Non-pigmented ciliary epithelial cell (primary cell): ENCODE measurements at places on chromosomes 16 and 17.
A peak's percentile ranks its signal among the peaks of the same experiment; 100 is the strongest.

DNA sequence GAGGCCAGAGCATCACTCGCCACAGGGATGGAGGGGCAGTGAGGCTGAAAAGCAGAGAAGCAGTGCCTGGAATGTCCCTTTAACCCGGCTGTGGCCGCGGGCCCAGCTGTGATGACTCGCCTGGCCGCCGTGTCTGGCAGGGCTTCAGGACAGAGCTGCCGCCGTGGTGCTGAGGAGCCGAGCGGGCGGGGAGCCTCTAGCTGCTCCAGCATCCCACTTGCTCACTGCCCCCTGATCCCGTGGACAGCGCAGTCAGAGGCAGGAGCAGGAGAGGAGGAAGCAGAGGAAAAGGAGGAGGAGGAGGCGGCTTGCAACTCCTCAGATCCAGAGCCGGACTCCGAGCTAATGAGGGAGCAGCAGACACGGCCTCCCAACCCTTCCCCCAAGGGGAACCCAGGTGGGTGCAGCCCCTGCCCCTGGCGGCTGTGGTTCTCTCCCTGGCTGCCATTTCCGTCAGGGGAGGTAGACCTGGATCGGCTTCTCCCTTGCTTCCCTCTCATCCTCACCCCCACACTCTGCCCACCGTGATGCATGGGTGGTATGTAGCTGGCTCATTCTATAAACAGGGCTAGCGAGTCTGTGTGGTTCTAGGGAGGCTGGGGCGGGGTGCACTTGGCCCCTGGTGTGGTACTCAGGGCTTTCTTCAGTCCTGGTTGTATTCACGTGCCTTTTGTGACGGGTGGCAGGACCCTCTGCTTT, 165.7 kb downstream of the CMIP start:
- DNase-seq = no peak

DNA sequence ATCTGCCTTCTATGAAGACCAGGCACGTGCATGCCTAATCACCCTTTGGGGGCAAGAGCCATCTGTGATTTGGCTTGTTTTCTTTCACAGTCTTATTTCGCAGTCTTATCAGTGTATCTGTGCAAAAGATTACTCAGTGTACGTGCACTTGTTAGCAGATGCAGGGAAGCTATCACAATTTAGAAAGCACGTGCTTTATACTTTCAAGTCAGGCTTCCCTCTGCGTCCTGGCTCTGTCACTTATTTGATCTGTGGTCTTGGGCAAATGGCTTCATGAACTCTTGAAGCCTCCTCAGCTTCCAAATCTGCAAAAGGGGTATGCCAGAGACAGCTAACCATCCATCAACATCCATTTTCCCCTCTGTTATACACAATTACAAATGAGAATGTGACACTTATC, 246.4 kb downstream of the XYLT1 start:
- DNase-seq = no peak

DNA sequence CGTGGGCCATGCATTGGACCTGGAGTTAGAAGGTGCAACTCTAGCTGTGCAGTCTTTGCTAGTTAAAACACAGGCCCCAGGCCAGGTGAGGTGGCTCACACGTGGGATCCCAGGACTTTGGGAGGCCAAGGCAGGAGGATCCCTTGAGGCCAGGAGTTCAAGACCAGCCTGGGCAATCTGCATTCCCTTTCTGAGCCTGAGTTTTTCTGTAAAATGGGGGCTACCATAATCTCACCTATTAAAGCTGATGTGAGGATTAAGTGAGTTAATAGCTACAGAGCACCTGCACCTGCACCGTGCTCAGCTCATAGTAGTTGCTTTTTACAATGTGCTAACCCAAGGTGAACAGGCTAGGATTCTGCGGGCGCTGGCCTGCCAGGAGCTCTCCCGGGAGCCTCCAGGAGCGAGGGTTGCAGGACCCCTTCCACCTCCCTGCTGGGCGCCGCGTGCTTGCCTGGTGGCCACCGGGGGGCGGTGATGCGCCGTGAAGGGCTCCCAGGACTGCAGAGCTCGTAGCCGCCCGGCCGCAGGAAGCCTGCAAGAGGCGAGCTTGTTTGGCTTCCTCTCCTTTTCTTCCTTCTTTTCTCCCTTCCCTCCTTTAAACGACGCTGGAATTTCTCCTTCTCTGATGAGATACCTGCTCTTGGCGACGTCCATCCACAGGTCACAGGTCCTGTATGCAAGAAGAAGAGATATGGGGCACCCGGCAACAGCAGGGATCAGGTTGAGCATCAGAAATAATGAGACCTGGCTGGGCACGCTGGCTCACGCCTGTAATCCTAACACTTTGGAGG, 51.3 kb downstream of the ZFP90 start:
- peak; percentile 5 for DNase-seq

GRCh38 chr16:89314357-89314756, 96.9 kb downstream of the ZNF778 start:
- no peak for DNase-seq

DNA sequence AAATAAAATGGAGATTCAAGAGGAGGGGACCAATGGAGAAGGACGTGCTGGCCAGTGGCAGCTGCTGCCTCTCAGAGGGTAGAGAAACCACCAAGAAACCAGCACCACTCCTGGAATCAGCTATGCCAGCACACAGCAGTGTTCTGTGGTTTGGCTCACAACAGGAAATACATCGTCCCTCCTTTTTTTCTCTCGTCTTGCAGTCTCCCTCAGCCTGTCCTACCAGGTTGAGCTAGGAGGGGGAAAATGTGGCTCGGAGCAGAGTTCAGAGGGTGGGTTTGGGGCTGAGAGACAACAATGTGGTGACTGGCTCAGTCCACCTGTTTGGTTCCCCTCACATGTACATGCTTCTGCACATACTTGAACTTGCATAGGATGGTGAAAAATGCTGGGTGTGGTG, 19.9 kb upstream of the SLC16A5 start:
- no peak for DNase-seq

- DNase-seq = no peak
Observed at GRCh38 chr17:7562208-7562605, 488 bp downstream of the SENP3 start.

GRCh38 chr16:13999071-13999894, 71.8 kb upstream of the MRTFB start:
- DNase-seq = no peak

DNA sequence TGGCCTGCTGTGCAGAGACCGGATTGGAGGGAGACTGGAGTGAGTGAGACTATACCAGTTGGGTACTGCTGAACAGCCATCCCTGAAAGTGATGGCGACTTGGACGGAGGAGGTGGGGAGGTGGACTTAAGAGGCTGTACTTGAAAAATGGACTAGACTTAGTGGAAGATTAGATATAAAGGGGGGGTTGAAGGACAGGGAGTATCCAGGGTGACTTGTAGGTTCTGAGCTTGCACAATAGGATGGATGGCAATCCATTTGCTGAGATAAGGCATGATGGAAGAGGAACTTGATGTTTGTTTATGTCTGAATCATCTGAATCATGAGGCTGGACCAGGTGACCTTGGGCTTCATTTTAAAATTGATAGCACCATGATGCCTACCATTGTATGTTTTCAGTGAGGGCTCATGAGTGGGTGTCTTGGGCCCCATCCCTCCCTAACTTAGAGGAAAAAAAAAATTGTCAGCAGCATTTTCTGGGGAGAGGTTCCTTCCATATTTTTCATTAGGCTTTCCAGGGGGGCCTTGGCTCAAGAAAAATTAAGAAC, 41.2 kb downstream of the PRKCA start:
- DNase-seq = no peak

DNA sequence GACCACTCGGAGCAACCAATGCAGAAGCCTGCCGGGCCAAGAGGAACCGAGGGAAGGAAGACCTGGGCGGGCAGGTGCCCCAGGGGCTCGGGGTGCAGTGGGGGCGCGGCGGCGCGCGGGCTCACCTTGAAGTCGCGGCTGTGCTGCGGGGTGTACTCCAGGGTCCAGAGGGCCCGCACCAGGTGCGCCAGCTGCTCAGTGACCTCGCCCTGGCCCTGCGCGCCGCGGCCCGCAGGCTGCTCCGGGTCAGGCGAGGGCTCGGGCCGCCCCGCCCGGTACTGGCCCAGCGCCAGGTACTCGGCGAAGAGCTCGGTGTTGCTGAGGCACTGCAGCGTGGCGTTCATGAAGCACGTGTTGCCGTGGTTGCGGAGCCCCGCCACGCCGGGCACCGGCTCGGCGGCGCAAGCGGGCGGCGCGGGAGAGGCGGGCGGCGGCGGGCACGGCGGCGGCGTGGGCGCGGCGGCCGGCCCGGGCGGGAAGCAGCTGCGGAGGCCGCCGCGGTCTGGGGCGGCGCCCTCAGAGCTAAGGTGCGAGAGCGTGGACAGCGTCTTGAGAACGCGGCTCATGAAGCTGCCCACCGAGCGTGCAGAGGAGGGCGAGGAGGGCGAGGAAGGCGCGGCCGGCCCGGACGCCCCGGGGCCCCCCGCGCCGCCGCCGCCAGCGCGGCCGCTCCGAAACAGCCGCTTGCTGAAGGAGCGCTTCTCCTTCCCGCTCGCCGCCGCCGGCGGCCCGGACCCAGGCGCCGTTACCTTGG, 562 bp downstream of the USP31 start:
- DNase-seq = no peak

DNA sequence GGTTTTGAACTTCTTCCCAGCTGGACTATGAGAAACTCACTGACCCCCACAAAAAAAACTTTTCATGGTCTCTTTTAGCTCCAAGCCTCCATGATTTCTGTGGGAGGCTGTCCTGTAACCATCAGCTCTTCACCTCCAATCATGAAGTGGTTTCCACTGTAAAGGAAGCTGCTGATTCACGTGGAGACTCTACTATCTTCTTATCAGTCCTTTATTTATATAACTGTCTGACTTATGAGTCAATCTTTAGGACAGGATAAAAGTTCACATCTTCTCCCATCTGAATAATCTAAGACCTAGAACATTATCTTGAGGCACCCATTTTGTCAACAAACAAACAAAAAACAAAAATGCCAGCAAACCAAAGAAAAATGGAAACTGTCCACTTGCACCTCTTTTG, 409.9 kb downstream of the SLC39A11 start:
- no peak for DNase-seq

GRCh38 chr17:73481676-73482075, 162.6 kb downstream of the SDK2 start:
- DNase-seq = no peak

DNA sequence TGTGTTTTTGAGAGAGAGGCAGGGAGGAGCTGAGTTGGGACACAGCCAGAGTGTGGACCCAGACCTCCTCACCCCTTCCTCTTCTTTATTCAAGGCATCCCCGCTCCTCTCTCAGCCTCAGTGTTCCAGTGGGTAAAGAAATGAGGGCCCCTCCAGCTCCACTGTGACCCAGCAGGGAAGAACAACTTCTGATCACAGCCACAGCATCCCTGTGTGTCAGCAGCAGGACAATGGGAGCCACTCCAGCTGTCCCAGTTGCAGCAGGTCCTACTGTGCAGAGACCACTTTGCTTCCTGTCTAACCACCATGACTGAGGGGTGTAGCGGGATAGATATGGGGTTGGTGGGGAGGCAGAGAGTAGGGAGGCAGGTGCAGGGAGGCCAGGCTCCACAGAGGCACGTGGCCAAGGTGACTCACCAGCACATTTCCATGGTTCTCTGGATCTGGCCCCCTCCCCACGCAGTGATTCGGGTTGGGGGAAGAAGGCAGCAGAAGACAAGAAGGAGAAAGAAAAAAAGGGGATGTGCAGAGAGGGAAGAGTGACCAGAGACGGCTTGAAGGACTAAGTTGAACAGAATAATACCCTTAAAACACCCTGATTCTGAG, 24.5 kb downstream of the PIK3R5 start:
- no peak for DNase-seq

DNA sequence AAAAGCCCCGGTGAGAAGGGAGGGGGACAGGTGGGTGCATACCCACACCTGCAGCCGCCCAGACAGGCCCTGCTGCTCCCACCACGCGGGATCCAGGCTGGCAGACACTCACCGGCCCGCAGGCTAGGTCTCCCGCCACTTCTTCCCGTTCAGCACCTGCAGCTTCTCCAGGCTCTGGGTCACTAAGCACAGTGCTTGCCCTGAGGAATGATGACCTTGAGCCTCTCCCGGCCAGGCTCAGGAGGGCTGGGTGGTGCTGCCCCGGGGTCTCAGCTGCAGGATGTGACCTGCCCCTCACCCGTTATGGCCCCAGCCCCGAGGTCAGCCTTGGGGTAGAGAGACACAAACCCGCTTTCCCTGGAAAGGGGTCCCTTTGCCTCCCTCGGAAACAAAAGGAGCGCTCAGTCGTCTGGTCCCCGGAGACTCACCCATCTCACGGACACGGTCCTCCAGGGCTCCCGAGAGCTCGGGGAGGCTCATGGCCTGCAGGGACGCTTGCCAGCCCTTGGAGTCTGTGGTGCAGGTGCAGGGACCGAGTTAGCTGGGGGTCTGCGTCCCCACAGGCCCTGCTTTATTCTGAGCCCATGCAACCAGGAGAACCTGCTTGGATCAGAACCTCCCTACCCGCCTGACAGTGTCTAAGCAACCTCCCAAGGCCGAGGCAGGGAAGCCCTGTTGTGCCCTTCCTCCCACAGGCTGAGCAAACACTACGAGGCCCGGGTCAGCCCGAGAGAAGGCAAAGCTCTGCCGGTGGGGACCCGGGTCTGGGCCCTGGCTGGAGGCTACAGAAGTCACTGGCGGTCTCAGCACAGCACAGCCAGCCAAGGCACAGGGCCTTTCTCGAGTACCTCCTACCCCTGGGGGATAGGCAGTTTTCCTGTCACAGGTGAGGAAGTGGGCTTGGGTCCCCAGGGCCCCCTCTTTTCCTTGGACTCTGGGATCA, 3.8 kb downstream of the NUDT16L1 start:
- no peak for DNase-seq

GRCh38 chr16:20674684-20675487, 22.6 kb downstream of the ACSM1 start:
- DNase-seq = no peak

GRCh38 chr17:45747911-45748310, 36.2 kb upstream of the CRHR1 start:
- no peak for DNase-seq

- DNase-seq = no peak
Observed at GRCh38 chr17:60231234-60231633, 81.5 kb downstream of the CA4 start.

- no peak for DNase-seq
Observed at GRCh38 chr16:46897471-46897870, 13.3 kb downstream of the GPT2 start.

- peak; percentile 30 for DNase-seq
Observed at GRCh38 chr17:68054296-68054900, 18.9 kb downstream of the KPNA2 start.

- DNase-seq = no peak
Observed at GRCh38 chr16:22217890-22218730, 12.0 kb downstream of the EEF2K start.

- DNase-seq = no peak
Observed at GRCh38 chr17:3788200-3788599, 12.8 kb downstream of the ITGAE start.

DNA sequence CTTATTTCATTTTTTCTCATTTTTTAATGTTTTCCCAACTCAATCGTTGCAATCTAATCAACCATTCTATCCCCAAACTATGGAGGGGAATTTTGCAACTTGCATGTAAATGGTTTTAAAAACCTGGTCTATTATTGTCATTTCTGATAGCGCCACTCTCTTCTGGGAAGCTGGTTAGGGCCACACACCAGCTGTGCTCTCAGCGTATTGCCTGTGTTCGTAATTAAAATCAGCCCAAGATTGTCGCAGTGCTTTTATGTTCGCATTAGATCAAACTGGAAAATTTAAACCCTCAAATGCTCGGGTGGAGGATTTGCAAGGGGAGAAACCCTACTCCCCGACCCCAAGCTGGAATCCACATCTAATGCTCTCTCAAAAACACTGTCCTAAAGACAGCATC, 123.5 kb upstream of the CACNG5 start:
- no peak for DNase-seq

- no peak for DNase-seq
Observed at GRCh38 chr17:17672453-17673368, 8.5 kb upstream of the RAI1 start.
